ENCODE measurements at places on chromosomes 3 and 15. TPM values are rescaled to one million over a fixed set of nuclear protein-coding genes. Genes with fewer than 3 reads are reported as not detected.
A peak's percentile ranks its signal among the peaks of the same experiment; 100 is the strongest.

Gene SLC12A1
- total RNA-seq: 1.6 TPM

Gene CHRNB4
- 0.41 TPM for total RNA-seq

Gene SEMA7A
- total RNA-seq: 21.6 TPM

Gene SMAD6
- 2.4 TPM for total RNA-seq

Gene COL7A1
- total RNA-seq: 1.2 TPM

Gene GOLGA8J
- total RNA-seq: not detected

Gene RBPMS2
- total RNA-seq: under 0.01 TPM

Gene ADAMTS9
- total RNA-seq: 24.1 TPM

GRCh38 chr3:134597390-134597970, 53.3 kb downstream of the KY start:
- no peak for DNase-seq

GRCh38 chr15:57387564-57388076, 11.3 kb downstream of the CGNL1 start:
- no peak for DNase-seq

GRCh38 chr3:157498371-157498770, 4.8 kb downstream of the VEPH1 start:
- no peak for DNase-seq

DNA sequence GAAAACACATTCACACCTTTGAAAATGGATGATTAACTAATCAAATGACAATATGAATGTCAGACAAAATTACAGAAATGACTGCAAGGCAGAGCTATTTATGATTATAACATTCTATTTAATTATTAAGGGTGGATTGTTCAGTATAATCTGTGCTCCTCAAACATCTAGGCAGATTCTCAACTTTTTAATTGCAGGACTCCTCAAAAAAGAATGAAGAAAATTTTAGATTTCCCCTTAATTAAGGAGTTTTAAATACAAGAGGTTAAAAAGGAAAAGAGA, 22.6 kb upstream of the CMC1 start:
- no peak for DNase-seq

- no peak for DNase-seq
Measured at GRCh38 chr3:156513619-156514018, 41.3 kb downstream of the SSR3 start.

GRCh38 chr3:72999951-73000350, 3.3 kb downstream of the PPP4R2 start:
- no peak for DNase-seq

DNA sequence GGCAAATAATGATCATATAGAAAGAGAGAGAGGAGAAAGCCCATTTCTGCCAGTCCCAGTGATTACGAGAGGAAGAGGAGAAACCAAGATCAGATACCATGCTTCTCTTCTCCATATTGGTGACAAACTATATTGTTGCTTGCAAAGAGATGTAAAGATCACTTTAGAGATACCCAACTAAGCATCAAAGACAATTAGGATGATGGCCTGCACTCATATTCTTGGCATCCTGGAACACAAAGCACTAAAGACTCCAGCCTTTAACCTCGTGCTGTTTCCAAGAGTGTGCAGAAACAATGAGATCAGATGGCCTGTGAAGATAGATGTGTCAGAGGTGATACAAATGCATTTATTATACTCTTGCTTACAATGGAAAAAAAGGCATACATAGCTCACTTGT, 170.7 kb upstream of the TP63 start:
- DNase-seq: no peak

GRCh38 chr3:131669600-131669999, 166.8 kb upstream of the MRPL3 start:
- no peak for DNase-seq

DNA sequence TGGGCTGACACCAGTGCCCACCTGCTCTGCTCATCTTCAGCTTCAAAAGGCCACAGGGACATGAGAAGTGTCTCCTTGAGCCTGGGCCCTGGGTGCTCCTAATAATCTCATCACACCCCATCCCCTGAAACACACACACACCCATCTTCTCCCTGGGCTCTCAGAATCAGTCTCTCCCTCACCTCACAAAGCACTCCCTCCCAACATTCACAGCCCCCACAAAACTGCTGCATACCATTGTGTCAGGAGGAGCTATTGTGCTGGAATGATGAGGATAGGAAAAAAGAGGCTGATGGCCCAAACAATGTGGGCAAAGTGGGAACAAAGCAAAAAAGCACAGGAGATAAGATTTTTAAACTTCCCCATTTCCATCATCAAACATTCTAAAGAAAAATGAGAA, 16.8 kb downstream of the FOXP1 start:
- DNase-seq: no peak

- peak; percentile 24 for DNase-seq
Measured at GRCh38 chr15:57667171-57667849, 39.2 kb upstream of the POLR2M start.

All from frontal cortex (tissue), 4 donors.